Muscle of leg (tissue), 16 donors: ENCODE measurements at places on chromosomes 7 and 10. TPM values are rescaled to one million over a fixed set of nuclear protein-coding genes. Genes with fewer than 3 reads are reported as not detected.

DNA sequence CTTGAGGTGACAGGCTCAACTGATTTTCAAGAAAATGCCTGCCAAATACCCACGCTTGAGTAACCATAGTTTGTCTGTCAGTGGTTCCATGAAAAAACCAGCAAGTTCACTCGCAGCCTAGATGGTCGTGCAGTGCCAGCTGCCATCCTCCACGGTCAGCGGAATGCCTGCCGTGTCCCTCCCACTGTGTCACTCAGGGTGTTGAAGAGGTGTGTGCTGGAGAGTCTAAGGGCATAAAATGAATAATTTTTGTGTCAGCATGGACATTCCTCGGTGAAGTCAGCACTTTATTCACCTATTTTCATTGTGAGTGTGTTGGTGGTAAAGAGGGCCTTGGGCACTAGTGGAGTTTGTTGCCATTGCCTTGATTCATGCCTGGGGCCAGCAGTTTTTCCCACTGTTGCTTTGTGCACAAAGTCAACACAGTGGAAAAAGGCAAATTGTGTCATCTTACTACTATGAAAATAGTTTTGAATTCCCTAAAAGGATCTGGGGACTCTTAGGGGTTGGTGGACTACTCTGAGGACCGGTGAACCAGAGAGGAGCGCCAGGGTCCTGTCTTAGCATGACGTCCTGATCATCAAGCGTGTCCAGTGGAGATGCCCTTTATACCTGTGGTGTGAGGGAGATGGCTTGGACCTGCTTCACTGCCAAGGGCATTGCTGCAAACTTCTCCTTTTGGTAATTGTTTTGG is 17.6 kb downstream of the MINDY4 start:
- no peak for DNase-seq

DNA sequence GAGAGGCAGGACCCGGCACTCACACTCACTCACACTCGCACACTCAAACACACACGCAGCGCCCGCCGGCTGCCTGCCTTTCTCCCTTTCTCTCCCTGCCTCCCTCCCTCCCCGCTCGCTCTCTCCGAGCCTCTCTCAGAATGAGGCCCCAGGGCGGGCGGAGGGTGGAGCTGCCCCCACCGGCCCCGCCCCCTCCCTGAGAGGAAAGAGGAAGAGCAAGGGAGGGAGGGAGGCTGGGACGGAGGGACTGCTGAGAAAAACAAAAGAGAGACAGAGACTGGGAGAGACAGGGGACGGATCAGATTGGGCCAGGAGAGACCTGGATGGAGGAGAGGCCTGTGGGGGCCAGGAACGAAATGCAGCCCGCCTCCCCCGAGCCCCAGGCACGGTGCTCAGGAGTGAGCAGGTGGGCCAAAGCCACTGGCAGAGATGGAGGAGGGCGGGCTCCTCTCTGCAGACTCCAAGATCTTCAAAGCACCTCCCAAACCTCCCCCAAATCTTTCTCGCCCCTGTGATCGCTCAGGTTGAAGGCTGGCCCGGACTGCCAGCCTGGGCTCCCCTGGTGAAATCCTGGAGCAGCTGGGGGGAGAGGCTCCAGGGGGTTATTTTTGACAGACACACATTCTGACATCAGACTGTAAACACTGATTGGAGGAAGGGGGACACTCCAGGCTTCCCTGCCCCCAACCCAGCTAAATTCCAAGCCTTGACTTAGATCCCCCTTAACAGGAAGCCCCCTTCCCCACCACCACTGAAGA is 5.1 kb downstream of the LDB1 start:
- peak; percentile 97 for DNase-seq

DNA sequence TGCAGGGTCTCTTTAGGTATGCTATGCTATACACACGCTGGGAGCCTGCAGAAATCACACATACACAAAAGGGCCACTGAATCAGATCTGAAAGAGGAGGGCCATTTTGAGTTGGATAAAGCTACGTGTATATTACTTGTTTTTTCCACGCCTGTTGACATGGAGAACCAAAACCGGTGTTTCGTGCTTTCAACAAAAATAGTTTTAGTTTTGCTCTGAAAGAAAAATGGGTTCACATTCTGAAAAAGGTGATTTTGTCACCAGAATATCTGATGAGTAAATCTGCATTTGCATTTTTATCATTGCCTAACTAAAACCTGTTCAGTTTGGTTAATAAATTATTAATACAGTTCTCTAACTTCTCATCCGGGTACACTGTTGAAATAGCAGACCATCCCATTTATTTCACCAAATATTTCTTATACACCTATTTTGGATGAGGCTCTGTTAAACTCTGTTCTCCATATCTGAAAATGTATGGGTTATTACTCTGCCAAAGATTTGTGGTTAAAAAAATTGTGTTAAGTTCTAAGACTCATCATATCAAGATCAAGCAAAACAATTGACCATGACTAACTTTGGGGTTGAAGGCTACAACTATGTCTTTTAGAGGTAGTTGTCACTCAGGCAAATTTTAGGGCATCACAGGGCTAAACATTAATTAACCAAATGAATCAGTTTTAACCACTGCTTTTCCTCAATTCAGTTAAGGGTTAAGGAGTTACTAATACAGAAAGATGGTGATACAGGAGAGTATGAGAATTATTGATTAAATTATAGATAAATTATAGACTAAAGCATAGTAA is 101.2 kb upstream of the RPA3 start:
- no peak for DNase-seq

GRCh38 chr10:45424668-45425404 is 50.8 kb downstream of the ALOX5 start:
- DNase-seq, result peak; percentile 64

DNA sequence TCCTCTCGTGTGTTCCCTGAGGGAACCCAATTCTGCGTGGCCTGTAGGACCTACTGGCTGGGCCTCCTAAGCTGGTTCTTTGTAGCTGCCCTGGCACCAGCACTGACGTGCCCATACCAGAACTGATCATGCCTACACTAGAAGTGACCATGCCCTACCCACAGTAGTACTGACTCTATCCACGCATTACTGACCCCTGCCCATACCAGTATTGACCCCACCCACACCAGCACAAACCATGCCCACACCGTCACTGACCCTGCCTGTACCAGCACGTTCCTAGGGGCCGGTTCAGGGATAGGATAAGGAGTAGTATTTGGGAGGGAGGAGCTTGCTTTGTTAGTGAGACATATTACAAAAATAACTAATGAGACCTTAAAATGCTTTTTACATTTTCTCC is 88.0 kb downstream of the DOCK1 start:
- no peak for DNase-seq

DNA sequence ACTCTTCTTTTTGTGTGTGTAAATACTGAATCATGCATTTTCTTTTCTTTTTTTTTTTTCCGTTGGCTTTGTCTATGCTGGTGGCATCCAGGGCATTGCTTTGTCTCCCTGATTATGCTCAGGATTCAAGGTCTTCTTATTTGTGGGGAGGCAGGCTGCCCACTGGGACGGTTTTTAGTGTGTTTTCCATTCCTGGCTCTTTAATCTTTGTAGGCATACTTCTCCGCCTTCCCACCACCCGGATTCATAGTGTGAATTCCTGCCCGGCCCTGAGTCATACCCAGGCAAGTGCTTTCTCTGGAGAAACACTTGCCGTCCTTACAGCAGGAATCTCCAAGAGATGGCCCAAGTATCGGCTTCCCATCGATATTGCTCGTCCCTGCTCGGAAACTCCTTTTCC is 5.2 kb downstream of the ZNF655 start:
- DNase-seq, result no peak

GRCh38 chr10:14838582-14839304 is 637 bp downstream of the HSPA14 start:
- peak; percentile 64 for DNase-seq

- DNase-seq, result no peak
Measured at GRCh38 chr7:3415861-3416312, 114.8 kb downstream of the SDK1 start.

- DNase-seq, result no peak
Measured at GRCh38 chr7:25424113-25424512, 195.8 kb upstream of the NPVF start.

DNA sequence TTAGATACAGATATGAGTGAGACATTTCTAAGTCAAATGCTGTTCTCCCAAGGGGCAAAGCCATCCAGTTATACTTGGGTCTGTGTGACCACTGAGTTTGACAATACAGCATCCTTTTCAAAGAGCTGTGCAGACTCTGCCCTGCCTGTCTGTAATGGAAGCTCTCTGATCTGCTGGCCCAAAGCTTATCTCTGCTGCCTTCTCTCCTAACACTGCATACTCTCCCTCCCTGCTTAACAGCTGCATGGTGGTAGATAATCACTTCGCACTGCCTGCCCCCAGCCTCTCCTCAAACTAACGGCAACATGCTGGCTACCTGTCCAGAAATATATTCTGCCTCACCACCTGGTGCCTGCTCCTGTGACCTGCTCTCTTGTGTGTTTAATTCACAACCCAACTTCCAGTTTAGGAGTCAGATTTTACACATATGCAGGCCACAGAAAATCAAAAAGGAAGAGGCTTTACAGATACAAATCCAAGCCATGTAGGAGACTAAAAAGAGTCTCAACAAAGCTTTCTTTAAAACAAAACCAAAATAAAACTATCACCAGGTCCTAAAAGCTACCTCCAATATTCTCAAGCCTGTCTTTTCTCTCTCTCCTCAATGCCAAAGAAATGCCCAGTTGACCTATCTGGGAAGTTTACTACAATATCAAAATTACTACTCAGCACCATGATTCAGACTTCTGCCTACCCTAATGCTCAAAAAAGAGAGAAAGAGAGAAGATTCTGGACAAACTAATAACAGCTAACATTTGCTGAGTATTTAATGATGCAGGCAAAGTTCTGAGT is 145.6 kb downstream of the RELN start:
- no peak for DNase-seq

- DNase-seq, result peak; percentile 68
Measured at GRCh38 chr10:95837783-95838182, 70.0 kb upstream of the CC2D2B start.

SOSTDC1 gene
- 23.2 TPM for polyA plus RNA-seq

CALML5 gene
- polyA plus RNA-seq, result not detected

RBM28 gene
- polyA plus RNA-seq, result 35.8 TPM

HPS1 gene
- polyA plus RNA-seq, result 16.0 TPM

HOXA10 gene
- polyA plus RNA-seq, result 30.4 TPM

CYP3A7 gene
- polyA plus RNA-seq, result not detected

PPIF gene
- 25.9 TPM for polyA plus RNA-seq

FRMD4A gene
- polyA plus RNA-seq, result 47.2 TPM

PDE1C gene
- polyA plus RNA-seq, result 4.2 TPM

BHLHA15 gene
- 0.45 TPM for polyA plus RNA-seq

PNLIPRP1 gene
- not detected for polyA plus RNA-seq

NAT16 gene
- not detected for polyA plus RNA-seq

MPLKIP gene
- 24.5 TPM for polyA plus RNA-seq

BCAP29 gene
- polyA plus RNA-seq, result 45.7 TPM

GPR22 gene
- polyA plus RNA-seq, result 0.15 TPM
